HS-5 (cell line): ENCODE measurements at places on chromosomes 2 and 18.
A peak's percentile ranks its signal among the peaks of the same experiment; 100 is the strongest.

DNA sequence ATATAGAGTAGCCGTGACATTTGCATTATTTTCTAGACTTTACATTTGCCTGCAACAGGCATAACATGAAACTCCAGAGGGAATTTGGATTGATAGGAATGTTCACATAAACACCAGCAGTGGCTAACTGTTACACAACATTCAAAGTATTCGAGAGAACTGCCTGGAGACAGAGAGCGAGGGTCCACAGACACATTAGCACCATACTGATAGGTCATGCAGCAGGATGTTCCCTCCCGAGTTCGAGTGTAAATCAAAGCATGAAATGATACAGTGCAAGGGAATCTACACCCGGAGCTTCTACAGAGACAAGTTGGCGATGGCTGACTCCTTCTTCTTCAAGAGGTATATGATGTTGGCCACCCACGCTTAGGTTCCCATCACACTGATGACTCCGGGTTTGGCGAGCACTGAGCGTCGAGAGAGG, 89.5 kb downstream of the COL6A3 start:
- no peak for DNase-seq

DNA sequence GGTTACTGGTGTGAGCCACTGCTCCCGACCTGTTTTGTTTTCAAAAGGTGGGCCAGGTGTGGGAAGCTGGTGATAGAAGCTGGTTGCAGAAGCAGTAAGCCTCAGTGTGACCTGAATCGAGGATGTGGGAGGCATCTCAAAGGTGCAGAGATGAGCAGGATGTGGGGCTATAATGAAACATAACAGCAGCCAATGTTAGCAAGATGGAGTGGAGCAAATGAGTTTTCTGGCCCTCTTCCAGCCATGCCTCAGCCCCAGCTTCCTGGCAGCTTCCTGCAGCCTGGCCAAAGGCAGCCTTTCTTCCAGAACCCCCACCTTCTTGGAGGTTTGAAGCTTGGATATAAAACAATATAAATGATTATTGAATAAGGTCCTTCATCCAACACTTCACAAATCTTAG, 184.8 kb downstream of the NCK2 start:
- no peak for DNase-seq

DNA sequence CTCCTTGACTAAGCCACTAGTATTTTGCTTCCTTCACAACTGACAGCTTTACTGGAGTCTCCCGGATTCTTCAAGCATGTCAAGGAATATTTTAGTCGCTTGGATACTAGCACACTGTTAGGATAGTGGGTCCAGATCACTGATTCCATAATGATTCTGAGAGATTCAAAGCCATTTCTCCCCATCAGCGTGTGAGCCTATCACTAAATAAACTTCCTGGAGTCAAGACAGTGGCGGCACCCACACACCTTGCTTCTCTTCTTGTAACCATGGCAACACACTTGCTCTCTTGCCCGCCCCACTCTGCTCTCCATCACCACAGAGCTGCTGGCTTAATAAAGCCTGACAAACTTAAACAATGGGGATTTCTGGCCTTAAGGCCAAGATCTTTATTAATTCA, 245.1 kb downstream of the LRRTM1 start:
- no peak for DNase-seq

- peak; percentile 24 for DNase-seq
These were observed 111.4 kb downstream of the FTCDNL1 start for GRCh38 chr2:199739413-199740110.

DNA sequence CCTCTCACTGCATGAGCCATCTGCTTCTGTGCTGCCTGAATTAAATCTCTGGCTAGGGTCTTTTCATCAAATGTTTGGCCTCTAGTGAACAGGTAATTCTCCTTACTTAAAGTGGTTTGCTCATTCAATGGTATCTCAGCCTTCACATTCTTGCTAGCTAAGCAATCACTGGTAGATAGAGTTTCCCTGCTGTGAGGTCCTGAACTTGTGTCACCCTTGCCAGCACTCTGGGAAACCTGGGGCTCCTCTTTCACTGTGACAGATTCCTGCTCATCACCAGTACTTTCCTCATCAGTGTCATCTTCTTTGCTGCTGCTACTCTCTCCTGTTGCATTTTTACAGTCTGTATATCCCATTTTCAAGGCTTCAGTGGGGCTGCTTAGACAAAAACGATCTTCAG, 69.1 kb upstream of the DTNB start:
- no peak for DNase-seq

- no peak for DNase-seq
These were observed 150.8 kb downstream of the NCKAP5 start for GRCh38 chr2:133417415-133417814.

DNA sequence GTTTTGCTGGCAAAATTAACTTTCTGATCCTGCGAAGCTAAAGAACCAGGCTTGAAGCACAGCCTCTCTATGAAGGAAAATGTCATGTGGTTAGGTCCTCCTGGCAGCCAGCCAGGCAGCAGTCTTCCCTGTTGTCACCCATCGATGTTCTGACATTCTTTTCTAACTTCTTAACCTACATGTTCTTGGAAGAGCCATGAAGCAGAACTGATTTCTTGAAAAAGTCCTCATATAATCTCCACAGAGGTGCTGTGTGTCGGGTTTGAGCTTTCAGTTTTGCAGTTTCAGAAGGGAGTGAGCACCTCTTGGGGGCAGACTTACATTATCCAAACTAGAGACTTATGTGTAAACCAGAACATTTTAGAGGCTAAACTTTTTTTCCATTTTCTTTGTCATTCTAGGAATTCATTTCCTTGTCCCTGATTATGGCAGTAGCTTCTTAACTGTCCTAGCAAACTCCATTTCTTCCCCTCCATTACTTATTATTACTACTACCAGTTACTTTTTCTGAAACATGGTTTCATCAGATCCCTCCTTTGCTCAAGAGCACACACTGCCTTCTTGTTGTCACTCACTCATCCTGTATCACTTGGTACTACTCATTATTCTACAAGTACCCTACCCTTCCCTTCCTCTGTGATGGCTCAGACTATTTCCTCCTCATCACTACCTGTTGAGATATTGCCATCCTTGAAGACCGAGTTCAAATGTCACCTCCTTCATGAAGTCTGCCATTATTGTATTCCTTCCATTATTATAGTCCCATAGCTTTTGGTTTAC, 31.1 kb downstream of the DOK1 start:
- DNase-seq = no peak

DNA sequence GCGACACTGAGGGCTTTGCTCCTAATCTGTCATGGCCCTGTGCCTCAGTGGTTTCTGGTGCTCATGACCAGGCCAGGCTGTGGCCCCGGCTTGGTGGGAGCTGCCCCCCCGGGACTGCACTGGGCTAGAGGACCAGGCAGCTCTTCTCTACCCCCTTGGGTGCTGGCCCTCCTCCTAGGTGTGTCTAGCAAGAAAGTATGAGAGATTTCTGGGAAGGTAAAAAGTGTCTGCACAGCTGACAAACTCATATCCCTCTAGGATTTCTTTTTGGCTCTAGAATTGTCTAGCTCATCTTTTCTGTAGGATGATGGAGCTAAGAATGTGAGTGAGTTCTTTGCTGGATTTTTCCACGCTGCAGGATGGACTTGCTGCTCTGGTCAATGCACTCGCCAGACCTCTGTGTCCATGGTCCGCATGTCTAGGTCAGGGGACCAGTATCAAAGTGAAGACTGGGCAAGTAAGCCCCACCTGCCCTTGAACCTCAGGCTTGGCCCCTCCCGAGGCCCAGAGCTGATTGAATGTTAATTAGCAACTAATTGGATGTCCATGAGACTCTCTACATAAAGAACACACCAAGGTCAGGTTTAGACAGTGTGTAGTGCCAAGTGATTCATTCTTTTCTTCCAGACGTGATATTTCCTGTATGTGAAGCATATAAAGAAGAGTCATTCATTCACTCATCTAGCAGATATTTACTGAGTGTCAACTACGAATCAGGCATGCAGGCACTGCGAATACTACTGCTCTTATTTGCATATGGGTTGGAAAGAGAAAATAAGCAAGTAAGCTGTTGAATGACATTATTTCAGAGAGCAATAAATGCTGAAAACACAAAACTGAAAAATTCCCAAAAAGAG, 15.6 kb upstream of the PSD4 start:
- peak; percentile 63 for DNase-seq

- no peak for DNase-seq
These were observed 73.5 kb downstream of the ROCK2 start for GRCh38 chr2:11270891-11271290.

GRCh38 chr2:96142217-96143113, 2.8 kb downstream of the DUSP2 start:
- DNase-seq = no peak

DNA sequence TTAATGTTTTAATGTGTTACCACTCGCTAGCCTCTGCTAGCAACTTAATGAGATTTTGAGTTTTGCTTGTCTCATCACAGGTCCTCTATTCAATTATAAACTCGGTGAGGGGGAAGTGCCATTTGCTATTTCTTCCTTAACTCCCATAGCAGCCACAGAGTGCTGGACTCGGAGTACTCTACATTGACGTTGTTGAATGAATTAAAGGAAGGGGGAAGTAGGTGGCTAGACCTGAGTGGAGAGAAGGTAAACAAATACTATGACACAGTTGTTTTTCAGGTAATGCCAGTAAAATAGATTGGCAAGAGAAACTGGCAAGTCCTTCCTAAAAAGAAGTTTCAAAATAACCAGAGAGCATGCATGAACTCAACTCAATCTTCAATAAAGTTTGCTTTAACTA, 339.3 kb downstream of the HRH4 start:
- no peak for DNase-seq

DNA sequence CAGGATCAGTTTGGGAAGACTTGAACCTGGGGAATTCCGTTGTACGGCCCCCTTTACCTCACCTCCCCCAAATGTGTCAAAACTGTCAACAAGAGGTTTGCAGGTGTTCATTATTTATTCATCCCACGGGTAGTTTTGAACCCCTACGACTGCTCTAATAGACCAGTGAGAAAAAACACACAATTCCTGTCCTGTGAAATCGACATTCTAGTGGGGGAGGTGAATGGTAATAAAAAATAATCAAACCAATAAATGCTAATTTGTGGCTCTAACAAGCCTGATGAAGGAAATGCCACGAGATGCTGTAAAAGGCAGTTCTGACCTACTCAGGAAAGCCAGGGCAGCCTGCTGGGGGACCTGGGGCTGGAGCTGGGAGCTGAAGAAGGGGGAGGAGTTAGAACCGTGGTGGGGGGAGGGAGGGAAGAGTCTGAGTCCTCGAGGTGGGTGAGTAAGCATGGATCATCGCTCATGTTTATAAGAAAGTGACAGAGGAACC, 463 bp upstream of the DNAJB2 start:
- DNase-seq = no peak

GRCh38 chr2:100976061-100976460, 26.0 kb upstream of the RPL31 start:
- no peak for DNase-seq

DNA sequence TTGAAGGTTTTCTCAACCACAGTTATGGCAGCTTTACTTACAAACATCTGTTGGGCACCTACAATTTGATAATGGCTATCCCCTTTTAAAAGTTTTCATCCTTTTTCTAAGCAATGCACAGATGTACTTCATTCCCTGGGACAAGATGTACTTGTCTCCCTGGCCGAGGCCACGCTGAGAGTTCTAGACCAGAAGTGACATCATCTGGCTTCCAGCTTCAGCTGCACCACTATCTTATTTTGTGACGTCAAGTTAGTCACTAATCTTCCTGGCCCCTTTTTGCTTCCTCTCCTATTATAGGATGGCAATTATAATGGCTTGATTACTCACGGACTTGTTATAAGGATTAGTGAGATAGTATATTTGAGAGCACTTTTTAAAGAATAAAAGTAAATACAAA, 386.4 kb downstream of the BCL11A start:
- no peak for DNase-seq

GRCh38 chr2:207008105-207008990, 69.0 kb downstream of the CPO start:
- DNase-seq = peak; percentile 72

DNA sequence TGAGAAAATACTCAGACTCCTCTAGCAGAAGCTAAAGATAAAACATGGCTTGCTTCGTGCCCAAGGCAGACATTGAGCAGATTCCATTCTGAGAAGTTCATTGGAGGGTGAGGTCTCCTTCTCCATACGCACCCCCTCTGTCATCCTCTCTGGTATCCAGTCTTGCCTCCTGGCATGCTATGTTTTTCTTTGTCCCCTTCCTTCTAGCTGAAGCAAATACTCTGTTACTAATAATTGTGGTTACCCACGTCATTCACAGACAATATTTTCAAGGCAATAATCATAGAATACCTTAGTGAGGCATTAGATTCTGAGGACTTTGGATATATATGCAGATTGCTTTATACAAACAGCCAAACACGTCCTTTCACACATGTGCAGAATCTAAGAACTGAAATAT, 66.2 kb upstream of the KLF7 start:
- no peak for DNase-seq

DNA sequence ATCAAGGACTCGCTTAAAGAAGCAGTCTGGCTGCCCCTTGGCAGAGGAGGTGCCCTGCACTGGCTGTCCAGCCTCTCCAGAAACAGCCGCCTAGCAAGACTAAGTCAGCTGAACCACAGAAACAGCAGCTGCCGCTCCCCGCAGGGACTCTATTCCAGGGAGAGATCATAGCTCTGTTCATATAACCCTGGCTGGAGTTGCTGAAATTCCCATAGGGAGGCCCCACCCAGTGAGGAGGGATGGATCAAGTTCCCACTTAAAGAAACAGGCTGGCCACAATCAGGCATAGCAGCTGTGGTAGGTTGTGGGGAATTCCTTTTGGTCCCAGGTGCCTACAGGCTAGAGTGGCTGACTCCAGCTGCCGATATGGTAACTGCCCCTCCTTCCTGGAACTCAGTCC, 74.2 kb upstream of the MC4R start:
- no peak for DNase-seq

- DNase-seq = no peak
These were observed 71.3 kb upstream of the TEX51 start for GRCh38 chr2:126827371-126827770.

- DNase-seq = no peak
These were observed 76.1 kb upstream of the ETAA1 start for GRCh38 chr2:67320861-67321587.

- no peak for DNase-seq
These were observed 2.1 kb downstream of the DNAH7 start for GRCh38 chr2:196066291-196067087.

- no peak for DNase-seq
These were observed 4.9 kb upstream of the IMP4 start for GRCh38 chr2:130337735-130338325.

DNA sequence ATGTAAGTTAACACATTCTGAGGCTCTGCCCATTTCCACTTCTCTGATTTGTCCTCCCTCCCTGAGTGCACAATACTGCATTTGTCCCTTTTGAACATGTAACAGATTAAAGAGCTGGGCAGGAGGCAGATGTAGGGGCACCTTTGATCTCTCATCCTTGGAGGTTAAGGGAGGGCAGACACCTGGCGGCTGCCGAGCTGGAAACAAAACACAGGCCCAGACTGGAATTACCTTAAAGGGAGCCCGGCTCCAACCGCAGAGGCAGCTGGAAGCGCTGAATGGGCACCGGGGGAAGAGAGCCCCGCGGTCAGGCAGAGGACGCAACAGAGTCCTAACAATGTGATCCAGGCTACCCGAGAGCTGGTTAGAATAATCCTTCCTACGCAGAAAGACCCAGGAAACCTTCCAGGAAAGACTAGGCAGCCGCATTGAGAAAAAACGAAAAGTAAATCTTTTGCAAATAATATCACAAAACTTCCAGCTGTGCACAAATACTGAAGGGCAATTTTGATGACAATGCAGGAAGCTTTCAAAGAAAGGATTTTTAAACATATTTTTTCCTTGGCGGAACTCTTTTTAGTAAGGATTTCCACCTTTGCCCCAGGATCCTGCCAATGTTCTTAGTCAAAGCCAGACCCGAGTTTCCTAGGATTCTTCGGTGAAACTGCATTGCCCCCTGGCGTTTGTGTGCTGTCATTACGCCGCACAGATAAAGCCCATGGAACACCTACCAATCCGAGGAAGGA, 216.0 kb downstream of the TGIF1 start:
- DNase-seq = peak; percentile 56
